Panc1 (cell line): ENCODE measurements at places on chromosomes 3 and 15.

- no peak for DNase-seq
These were observed 44.4 kb upstream of the PSMD6 start for GRCh38 chr3:64067506-64068346.

DNA sequence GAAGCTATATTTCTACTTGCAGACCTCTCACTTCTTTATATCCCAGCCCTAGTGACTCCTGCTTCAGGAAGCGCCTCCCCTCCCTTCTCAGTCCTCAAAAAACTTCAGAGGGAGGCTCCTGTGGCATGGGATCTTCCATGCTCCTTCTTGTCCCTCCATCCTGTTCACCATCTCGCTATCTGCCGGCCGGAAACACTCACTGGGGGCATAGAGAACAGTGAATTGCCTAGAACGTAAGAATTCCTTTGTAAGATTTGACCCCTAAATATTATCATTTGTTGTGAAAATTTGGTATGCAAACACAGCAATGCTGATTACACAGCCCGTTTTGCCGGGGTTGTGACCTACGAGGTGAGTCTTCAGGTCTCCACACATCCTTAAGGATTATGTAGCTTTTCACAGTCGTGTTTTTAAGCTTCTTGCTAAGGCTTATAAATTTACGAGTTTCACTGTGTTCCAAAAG, 218.7 kb upstream of the ATP10A start:
- DNase-seq = no peak

- DNase-seq = no peak
These were observed 90.0 kb downstream of the FAM43A start for GRCh38 chr3:194775731-194776130.

GRCh38 chr3:146550743-146551510, 6.5 kb upstream of the PLSCR1 start:
- DNase-seq = no peak

GRCh38 chr3:64120876-64121275, 97.6 kb upstream of the PSMD6 start:
- DNase-seq = no peak
